IPS-NIHi11 (cell line): ENCODE measurements at places on chromosomes 1 and 21.
A peak's percentile ranks its signal among the peaks of the same experiment; 100 is the strongest.

DNA sequence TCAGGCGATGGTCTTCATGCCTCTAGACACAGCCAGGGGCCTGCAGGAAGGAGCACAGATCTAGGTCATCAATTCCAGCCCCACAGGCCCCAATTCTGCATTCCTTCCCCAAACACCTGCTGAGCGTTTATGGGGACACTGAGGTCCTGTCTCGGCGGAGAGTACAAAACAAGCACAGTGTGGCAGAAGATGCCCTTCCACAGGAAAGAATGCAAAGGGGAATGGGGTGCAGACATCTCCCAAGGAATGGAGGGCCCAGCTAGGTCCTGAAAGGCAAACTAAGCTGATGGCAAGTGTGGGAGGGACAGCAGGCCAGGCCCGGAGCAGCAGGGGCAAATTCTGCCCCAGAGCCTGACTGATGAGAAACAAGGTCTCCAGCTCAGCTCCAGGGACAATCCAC lies 3.5 kb upstream of the S100A8 start:
- no peak for DNase-seq

DNA sequence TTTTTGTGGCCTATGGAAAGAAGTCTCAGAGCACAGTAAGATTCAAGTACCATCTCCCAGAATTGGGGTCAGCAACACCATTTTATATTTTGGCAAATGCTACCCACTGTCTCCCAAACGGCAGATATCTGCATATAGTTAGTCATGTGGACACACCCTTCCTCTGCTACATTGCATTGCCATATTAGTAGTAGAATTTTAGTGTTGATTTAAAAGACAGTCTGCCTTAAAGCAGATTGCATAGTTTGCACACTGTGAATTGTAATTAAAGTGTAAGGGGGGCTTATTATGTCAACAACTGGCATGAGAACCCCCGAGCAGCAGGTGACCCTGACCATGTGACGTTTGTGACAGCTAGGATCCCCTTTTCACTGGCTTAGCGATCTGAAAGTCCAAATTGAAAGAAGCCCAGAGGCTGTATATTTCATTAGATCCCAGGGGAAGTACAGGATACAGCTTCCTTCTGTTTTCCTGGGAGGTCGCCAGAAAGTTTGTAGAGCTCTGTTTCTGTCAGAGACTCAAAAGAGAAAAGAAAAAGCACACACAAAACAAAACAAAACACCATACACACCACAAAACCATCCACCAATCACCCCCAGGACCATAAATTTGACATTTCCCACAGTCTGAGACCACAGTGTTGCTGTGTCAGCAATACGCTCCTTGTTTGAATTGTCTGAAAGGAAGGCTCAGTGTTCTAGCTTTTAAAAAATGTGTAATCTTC lies 172.4 kb downstream of the NFIA start:
- DNase-seq: no peak

- no peak for DNase-seq
Observed at GRCh38 chr1:64895500-64895899, 70.8 kb downstream of the JAK1 start.

- DNase-seq: no peak
Observed at GRCh38 chr21:33981391-33982101, 65.9 kb upstream of the ATP5PO start.

- no peak for DNase-seq
Observed at GRCh38 chr1:46940307-46940706, 969 bp downstream of the CYP4A11 start.

GRCh38 chr1:246280551-246280950 lies 226.5 kb downstream of the SMYD3 start:
- DNase-seq: no peak

GRCh38 chr1:218382261-218382660 lies 37.1 kb downstream of the TGFB2 start:
- no peak for DNase-seq

GRCh38 chr1:1601564-1602303 lies 1.8 kb upstream of the FNDC10 start:
- DNase-seq: no peak

GRCh38 chr21:44436111-44436611 lies 19.1 kb upstream of the LRRC3 start:
- DNase-seq: peak; percentile 4
